Melanocyte of skin (primary cell): ENCODE measurements at places on chromosomes 3 and 15. TPM values are rescaled to one million over a fixed set of nuclear protein-coding genes. Genes with fewer than 3 reads are reported as not detected.

HYPK gene
- total RNA-seq, result 3.4 and 9.5 TPM in 2 replicates

RETNLB gene
- total RNA-seq, result not detected in 2 replicates

PTPRG gene
- total RNA-seq, result 23.0 and 40.1 TPM in 2 replicates

KNG1 gene
- total RNA-seq, result not detected in 2 replicates

APBA2 gene
- 24.3 and 27.6 TPM in 2 replicates for total RNA-seq
